H9 (cell line): ENCODE measurements at places on chromosomes 7 and 10.
A peak's percentile ranks its signal among the peaks of the same experiment; 100 is the strongest.

GRCh38 chr7:41153268-41153667 is 549.6 kb downstream of the INHBA start:
- no peak for DNase-seq

DNA sequence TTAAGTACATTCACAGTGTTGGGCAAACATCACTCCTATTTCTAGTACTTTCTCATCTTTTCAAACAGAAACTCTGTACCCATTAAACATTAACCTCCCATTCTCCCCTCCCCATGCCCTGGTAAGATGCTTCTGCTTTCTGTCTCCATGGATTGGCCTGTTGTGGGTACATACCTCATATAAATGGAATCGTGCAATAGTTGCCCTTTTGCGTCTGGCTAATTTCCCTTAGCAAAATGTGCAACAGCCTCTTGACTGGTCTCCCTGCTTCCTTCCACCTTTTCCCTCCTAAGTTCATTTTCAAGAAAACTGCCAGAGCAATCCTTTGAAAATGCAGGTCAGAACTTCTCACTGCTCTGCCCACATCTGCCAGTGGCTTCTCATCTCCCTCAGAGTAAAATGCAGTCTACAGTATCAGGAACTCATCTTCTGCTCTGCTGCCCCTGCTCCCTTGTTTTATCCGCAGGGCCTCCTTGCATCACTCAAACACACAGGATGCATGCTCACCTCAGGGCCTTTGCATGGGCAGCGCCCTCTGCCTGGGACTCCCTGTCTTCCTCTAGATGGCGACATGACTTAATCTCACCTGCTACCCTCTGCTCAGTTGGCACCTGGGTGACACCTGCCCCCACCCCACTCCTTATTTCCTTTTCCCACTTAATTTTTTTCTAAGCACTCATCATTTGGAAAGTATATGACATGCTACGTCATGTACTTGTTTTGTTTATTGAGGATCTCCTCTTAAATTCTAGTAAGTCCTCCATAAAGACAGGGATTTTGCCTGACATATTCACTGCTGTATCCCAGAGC is 44.3 kb upstream of the ECHDC3 start:
- no peak for DNase-seq

DNA sequence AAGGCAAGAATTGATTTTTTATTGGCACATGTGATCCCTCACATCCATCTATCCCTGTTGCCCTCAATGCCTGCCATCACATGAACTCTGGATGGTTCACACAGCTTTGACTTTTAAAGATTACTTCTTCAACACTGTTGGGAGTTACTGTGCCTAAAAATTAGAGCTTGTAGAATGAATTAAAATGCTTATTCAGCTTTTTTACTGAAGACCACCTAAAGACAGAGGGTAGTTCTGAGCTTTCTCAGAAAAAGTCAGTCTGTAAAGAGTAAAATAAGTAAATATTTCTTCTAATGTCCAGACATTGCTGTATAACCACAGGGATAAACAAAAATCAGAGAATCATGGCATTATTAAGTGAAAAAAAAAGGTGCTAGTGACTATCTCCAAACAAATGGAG is 93.3 kb upstream of the CSTF2T start:
- DNase-seq = no peak

GRCh38 chr10:126685756-126686155 is 15.3 kb upstream of the C10orf90 start:
- no peak for DNase-seq

DNA sequence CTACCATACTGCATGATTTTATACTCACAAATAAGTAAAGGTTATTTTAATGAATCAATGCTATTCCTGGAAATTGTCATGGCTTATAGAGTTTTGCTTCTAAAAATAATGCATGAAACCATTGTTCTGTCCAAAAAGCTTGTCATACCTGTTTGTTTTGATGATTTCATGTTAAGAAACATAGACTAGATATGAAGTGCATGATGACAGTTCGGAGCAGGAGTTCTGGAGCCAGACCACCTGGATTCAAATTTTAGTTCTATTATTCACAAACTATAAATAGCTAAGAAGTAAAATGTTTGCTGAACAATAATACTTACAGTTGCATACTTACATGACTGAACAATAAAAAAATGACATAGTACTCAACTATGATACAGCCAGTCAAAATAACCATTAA is 107.0 kb upstream of the AKR1E2 start:
- no peak for DNase-seq

DNA sequence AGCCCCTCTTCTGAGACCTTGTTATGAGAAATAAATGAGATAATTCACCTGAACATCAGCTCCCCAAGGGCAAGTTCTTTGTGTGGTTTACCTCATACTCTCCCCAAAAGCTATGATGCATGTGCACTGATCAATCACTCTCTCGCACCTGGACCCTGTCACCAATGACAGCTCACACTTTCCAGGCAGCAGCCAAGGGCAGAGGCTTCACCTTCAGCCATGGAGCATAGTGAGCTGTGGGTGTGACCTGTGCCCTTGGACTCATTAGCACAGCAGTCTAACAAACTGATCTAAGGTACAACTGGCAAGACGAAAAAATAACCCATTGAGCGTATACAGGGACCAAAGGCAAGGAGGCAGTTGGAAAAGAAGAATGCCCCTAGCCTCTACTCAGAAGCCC is 17.0 kb downstream of the PDE1C start:
- no peak for DNase-seq

- DNase-seq = no peak
Observed at GRCh38 chr7:158378978-158379377, 208.6 kb downstream of the PTPRN2 start.

- no peak for DNase-seq
Observed at GRCh38 chr10:99224766-99225165, 10.9 kb downstream of the HPSE2 start.

DNA sequence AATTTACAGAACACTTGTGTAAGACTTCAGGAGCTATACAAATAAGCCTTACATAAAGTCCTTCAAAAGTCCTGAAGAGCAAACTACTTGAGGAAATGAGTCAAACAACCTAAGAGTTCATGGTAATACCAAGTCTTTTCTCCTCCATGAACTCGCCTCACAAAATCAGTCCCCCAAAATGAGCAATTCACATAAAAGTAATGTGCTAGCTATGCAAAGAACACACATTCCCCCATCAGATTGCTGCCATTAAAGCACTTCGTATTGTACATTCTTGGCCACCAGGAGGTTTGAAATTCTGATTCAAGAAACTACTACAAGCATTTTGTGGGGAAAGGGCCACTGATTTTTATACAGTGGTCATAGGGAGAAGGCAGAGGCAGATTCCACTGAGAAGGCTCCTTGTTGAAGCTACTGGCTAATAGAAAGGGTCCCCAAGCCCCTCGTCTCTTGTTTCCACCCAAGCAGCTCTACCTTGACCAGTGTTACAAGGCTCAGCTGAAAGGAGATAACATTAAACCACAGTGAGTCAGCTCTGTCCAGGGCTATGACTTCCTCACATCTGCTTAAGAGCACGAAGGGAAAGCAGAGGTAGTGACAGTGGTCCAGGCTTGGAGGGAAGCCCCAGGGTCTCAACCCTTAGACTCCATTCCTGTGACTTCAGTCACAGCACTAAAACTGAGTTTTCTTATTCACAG is 115.2 kb upstream of the CDK1 start:
- no peak for DNase-seq

GRCh38 chr10:118967160-118967559 is 62.4 kb upstream of the NANOS1 start:
- DNase-seq = peak; percentile 20

- peak; percentile 95 for DNase-seq
Observed at GRCh38 chr7:127629268-127629854, 11.4 kb upstream of the PAX4 start.

DNA sequence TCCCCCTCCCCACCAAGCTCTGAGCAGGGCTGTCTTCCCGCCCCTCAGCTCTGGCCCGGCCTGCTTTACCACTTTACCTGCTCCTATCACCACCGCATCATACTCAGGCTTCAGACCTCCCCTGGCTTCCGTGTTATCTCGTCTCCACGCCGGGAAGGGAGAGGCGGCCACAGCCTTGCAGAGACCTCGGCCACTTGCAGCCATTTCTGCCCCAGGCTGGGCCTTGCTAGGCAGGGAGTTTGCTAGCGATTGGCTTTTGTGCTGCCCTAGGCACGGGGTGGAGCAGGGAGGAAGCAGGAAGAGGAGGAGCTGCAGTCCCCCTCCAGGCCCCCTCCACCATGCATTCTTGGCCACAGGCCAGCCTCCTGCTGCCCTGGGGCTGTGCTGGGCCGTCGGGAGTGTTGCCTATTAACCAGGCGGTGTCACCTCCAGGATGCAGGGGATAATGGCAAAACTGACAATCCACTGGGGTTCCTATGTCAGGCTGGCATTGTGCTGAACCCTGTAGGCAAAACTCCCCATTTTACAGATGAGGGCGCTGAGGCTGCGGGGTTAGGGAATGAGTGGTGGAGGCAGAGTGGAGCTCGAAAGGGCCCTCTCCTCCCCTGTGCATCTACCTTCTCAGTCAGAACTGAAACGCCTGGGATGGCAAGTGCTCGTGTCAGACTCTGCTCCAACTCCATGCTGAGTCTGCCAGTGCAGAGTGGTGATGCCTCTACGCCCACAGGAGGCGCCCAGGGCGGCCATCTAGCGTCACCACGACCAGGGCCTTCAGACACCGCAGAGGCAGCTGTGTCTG is at the start of gene PYROXD2:
PYROXD2 (minus strand) TSS at position 251 of the 799 bp plus-strand sequence; CDS start at position 204, 47 bp downstream.
- DNase-seq = peak; percentile 94

GRCh38 chr7:70781922-70782311 is 350.0 kb upstream of the GALNT17 start:
- DNase-seq = no peak

GRCh38 chr7:108136191-108136688 is 6.1 kb upstream of the LAMB4 start:
- no peak for DNase-seq

DNA sequence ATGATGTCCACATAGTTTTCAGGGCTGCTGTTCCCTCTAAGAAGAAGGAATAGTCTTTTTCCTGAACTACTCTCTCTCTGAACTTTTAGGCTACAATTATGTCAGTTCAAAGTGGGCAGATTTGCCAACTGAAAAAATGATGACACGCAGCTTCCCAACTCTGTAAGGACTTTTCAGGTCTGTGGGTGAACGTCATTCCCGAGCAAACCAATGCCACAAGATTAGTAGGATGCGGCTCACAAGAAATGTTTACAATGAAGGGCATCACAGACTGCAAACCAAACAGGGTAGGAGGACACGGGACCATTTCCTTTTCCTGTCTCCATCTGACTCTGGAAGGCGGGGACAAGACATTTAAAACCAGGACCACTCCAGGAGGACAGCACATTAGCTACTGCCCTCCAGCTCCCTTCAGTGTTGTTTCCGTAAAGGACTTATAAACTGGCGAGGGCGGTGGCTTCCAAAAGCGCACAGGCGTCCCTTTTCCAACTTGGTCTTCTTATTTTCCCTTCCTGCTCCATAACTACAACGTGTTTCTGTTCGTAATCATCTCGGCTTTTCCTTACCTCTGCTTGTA is 539 bp upstream of the MKLN1 start:
- peak; percentile 57 for DNase-seq

GRCh38 chr10:77574438-77574837 is 63.2 kb downstream of the KCNMA1 start:
- DNase-seq = no peak

GRCh38 chr10:58992830-58993460 is 183.5 kb upstream of the PHYHIPL start:
- no peak for DNase-seq

DNA sequence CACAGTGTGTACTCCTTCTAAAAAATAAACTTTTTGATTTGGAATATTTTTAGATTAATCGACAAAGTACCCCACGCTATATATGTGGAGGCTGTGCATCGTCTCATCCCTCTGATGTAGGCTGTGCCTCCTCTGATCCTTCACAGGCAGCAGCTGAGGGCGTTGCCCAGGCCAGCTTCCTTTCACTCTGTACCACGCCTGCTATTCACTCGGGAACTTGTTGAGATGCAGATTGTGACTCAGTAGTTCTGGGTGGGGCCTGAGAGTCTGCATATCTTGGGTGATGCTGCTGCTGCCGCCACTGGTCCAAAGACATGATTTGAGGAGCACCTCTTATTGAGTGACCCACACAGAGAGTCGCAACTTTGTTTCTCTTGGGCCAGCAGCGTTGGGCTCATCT is 7.9 kb upstream of the C10orf120 start:
- no peak for DNase-seq

DNA sequence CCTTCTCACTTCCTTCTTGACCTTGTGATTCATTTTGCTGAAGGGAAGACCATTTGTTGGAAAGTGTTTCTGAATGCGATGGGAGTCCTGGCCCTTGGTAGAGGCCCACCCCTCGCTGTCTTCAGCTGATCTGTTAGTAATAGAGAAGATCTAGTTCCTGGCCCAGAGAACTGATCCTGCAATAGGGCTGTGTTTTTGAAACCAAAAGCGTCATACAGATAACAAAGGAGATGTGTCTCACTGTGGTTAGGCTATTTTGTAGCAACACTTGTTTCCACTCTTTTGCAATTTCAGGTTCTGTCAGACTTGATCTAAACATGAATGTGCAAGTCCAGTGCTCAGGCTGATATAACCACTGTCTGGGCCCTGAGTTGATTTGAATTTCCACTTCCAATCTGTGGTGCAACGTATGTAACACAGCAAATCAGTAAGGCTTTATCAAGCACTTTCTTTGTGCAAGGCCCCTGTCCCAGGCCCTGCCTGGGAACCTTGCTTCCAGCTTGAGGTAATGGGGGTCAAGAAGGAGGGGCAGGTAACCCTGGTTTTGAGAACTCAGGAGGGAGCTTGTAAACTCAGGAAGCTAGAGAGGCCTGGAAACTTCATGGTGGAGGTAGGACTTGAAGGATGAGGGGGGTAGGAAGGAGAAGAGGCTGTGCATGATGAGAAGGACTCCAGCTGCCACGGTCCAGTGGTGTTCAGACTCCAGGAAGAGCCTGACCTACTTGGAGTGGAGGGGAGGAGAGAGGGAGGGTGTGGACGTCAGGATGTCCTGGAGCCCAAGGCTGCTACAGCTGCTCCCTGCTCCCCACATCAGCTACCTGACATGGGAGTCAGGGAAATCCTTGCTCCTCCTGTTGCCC is 42.2 kb upstream of the SRGN start:
- DNase-seq = no peak

DNA sequence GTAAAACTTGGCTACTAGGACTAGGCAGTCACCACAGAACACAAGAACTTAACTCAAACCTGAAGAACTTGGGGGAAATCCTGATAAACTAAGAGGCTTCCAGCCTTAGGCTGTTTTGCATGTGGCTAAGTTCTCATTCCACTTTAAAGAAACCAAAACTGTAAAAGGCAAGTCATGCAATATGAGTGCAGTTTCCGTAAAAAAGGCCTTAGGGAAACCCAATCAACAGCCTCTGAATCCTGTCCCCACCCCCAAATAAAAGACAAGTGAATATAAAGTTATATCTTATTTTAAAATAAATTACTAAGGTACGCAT is 95.1 kb downstream of the USP6NL start:
- no peak for DNase-seq

GRCh38 chr7:41928166-41928565 is 225.3 kb upstream of the INHBA start:
- no peak for DNase-seq

DNA sequence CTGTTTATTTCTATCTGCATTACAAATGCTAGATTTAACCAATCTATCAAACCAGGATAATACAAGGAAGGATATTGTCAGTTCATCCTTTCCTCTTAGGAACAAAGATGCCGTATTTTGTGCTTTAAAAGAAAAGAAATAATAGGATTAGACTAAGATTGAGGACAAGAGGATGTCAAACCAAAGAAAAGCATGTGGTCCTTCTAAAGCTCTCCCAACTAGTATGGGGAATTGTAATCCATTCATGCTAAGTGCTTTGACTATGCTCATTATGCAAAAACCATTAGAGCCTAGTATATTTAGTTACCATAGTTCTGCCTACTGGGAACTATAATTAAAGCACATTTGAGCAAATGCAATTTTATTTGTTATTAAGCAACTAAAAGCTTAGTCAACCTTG is 280.2 kb downstream of the GRM8 start:
- no peak for DNase-seq

- DNase-seq = peak; percentile 41
Observed at GRCh38 chr7:42238709-42239366, 1.8 kb upstream of the GLI3 start.
